ENCODE measurements at places on chromosomes 11 and 22.

DNA sequence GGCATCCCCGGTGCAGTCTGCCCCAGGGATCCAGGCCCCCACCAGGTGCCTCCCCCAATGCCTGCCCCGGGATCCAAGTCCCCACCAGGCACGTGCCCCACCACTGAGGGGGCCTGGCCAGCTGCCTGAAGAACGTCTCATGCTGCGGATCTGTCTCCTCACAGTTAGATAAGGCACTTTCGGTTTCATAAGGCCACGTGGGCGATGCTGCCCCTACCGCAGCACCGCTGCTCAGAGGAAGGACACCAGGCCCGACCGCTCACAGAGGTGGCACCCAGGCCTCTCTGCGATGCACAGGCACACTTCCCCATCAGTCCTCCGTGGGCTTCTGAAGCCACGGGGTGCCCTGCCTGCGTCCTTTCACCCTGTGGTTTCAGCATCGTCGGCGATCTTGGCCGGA is 68.1 kb upstream of the BID start:
- peak; percentile 11 for DNase-seq

DNA sequence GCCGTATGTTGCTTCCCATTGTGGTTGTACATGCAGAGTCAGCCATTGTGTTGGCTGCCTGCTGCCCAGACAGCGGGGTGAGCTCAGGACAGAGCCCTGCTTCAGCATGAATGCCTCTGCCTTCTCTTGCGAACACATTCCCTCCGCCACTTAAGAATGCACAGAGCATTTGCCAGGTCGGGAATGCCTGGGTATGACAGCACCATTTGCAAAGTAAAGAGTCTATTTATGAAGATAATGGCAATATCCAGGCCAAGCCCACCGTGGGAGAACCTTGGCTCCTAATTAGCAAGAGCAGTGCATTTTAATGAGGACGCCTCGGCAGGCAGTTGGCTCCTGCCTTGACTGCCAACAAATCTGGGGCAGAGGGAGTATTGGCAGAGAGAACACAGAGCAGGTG is 62.5 kb upstream of the SORL1 start:
- DNase-seq: no peak

- DNase-seq: no peak
These were observed 761 bp downstream of the HMBS start for GRCh38 chr11:119085437-119085847.

GRCh38 chr11:58058276-58059006 is 27.7 kb downstream of the OR6Q1 start:
- no peak for DNase-seq

DNA sequence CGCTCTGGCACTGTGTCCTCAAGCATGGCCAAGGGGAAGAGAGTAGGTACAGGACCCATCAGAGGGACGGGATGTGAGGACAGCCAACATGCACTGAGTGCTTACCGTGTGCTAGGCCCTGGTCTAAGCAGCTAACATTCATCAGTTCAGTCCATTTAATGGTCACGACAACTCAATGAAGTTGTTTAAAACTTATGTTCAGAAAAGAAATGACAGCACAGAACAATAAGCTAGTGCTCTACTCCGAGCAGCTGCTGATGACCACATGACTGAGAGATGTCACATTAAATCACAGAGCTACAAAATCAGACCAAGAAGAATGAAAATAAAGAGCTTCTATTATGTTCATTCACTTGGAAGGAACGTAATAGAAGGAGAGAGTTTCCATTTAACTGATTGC is 26.3 kb downstream of the PRDM10 start:
- DNase-seq: no peak

DNA sequence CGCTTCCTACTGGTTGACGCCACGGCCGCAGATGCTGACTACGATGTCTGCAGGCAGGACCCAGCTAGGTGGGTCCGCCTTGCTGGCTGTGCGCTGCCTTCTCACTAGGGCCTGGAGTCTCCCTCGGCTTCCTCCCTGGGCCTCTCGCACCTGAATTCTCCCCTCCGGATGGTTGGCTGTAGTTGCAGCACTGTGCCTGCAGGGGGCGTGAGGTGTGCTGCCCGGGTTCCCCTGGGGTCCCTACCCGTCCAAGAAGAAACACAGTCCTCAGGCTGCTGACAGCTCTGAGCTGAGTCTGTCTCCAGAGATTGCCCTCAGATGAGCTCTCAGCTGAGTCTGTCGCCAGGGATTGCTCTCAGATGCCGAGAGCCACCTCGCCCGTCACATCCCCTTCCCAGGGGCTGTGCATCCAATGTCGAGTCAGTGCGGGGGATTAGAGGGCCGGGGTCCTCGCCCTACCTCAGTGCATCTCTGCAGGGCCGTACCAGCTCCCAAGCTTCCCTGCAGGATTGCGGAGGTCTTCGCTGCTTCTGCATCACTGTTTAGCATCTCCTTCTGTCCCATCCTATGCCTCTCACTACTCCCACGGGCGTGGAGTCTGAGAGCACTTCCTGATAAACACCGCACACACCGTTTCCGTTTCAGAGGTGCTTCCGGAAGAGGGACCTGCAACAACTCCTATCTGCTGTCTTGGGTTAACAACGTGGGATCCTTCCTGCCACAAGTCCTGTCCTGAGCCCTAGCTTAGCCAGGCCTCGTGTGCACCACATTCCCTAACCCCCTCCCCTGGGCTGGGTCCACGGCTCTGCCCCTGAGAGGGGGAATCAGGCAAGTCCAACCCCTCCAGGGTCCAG is 196.9 kb downstream of the CSNK2A3 start:
- peak; percentile 27 for DNase-seq

DNA sequence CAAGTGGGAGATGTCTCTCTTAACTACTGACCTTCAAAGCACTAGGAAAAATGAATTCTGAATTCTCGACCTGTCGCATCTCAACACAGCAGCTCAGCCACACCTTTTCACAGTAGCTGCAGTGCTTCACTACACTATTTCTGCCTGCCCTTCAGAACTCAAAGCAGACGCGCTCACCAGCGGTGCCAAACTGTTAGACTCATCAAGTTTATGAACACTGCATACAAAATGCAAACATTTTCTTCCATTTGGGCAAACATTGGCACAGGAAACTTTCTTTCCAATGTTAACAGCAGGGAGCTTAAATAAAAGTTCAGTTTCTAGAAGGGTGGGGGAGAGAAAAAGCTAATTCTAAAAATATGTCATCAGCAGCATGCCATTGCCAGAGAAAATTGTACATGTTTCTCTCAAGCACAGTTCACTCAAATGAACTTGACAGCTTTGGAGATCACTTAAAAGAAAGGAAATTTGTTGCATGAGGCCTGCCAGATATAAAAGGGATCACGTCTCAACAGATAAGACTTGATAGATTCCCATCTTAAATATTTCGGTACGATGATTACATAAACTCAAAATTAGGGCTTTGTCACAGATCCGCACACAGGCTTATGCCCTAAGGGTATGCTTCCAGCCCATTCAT is 82.7 kb downstream of the CADM1 start:
- DNase-seq: no peak

DNA sequence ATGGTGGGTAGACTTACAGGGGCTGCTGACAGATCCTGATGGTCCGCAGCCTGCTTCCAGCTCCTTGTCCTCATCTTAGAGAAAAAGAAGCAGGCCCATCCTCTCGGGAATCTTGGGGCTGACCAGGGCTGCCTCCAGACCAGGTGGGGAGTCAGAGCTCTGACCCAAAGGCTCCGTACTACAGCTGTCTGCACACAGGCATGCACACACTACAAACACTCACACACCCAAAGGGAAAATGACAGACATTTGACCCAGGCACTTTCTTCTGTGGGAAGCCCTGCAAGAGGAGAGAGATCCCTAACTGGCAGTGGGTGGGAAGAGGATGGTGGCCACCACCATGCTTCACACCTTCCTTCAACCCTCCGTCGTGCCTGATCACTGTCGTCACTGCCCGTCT is 46.9 kb upstream of the MYOD1 start:
- DNase-seq: no peak

- DNase-seq: no peak
These were observed 503.9 kb downstream of the INSC start for GRCh38 chr11:15618583-15619032.

GRCh38 chr11:44861849-44862557 is 88.7 kb downstream of the TP53I11 start:
- peak; percentile 84 for DNase-seq
